ENCODE measurements at places on chromosomes 2 and 18.

- no peak for DNase-seq
Observed at GRCh38 chr2:173390036-173390435, 35.4 kb downstream of the CDCA7 start.

GRCh38 chr2:196322973-196323810, 151.8 kb upstream of the STK17B start:
- DNase-seq: no peak

DNA sequence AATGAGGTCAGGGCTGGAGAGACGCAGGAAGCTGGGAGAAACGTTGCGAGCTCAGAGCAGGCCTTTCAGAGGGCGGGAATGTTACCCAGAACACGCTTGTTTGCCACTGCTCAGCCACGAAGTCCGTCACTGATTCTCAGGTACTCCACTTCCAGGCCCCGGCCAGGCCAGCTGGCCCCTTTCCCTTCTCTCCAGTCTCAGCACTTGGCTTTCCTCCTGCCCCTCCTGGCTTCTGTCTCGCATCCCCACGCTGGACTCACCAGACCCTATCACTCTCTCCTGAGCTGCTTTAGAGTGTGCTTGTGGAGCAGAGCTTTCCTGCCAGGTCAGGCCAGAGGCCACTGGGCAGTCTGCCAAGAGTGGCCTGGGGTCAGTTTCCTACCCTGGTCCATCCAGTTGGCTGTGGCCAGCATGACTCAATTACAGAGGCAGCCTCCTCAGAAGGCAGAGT, 151.4 kb downstream of the TWIST2 start:
- no peak for DNase-seq

- no peak for DNase-seq
Observed at GRCh38 chr2:168849610-168850009, 40.6 kb downstream of the SPC25 start.

- no peak for DNase-seq
Observed at GRCh38 chr18:32301361-32301760, 111.5 kb downstream of the MEP1B start.

DNA sequence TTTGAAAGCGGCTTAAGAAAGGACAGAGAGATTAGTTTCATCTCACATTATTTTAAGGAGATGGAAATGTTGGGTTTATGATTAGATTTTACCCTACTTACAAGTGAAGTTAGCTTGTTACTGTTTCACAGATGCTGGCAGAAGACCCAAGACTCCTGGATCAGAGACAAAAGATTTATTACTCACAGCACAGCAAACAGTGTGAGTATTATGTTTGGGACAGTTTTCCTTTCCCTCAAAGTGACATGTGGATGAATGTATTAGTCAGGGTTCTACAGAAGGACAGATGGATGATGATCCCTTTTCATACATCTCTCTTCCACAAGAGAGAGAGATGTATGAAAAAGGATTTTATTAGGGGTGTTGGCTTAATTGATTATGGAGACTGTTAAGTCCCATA, 281.8 kb upstream of the CDH2 start:
- DNase-seq: no peak

- no peak for DNase-seq
Observed at GRCh38 chr2:236127010-236127409, 41.2 kb downstream of the GBX2 start.

DNA sequence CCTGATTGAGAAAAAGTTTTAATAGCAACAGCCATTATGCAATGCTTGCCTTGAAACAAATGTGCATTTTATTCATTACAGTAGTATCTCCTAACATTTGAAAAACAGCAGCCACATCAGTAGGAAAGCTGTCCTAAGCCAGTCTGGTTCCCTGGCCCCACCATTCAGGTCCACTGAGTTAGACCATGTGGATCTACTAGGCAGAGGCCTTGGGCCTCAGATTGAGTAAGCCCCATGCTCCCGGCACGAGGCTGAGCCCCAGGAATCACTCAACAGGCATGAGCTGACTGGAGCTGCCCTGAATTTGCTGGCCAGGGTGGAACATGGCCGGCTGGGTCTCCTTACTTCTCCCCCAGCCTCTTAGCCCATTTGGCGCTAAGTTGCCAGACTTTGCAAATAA, 103.4 kb downstream of the ZFP36L2 start:
- DNase-seq: no peak

GRCh38 chr2:26595146-26595545, 46.0 kb downstream of the CIB4 start:
- DNase-seq: no peak

GRCh38 chr2:163856941-163857340, 121.1 kb upstream of the FIGN start:
- DNase-seq: no peak

GRCh38 chr2:151048331-151049054, 213.2 kb downstream of the RBM43 start:
- no peak for DNase-seq

DNA sequence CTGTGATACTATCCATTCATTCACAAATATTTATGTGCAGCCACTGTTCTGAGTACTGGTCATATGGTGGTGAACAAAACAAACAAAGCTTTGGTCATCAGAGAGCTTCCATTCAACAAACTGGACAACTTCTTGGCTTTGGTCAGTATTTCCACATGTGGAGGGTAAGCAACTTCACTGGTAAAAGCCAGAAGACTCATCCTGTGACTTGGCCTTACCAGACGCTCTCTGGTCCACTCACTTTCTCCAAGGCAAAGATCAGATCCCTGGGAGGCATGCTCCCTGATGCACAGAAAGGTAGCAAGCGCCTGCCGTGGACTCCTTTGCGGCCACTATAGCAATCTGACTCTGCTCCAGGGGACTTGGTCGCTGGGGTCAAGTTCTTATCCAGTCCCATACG, 179.5 kb downstream of the EN1 start:
- DNase-seq: no peak

- no peak for DNase-seq
Observed at GRCh38 chr18:22643731-22644130, 226.0 kb upstream of the CTAGE1 start.
